ENCODE measurements at places on chromosomes 4 and X.

DNA sequence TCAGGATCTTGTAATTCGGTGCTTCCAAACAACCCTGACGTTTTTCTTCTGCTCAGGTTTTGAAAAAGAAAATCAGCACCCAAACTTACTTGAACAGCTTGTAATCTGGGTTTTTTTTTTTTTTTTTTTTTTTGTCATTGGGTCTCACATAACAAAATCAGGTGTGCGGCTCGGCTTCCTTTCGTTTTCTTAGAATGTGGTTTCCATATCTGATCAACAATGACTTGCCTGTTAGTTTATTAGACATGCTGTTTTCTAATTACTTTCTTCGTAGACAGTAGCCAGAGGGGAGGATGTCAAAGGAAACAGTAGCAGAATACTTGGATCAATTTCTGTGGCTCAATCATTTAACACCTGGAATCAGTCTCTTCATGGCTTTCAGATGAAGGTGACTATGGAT is 890 bp upstream of the FREM3 start:
- DNase-seq = no peak

DNA sequence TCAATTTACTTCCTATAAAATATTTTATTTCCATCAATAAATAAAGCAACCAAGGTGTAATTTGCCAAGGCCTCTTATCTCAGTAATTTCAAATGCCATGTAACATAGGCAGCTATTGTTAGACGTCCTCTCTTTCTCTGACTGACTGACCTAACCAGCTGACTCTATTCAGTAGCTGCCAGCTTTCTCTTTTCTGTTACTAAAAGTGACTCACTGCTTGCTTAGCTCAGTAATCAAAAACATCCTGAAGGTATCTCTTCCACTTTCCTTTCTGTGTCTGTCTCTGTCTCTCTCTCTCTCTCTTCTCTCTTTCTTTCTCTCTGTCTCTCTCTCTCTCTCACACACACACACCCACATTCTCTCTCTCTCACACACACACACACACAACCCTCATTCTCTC is 134.2 kb downstream of the SPOCK3 start:
- DNase-seq = peak; percentile 15

GRCh38 chr4:180557348-180557747 is 1685.9 kb upstream of the TENM3 start:
- no peak for DNase-seq

DNA sequence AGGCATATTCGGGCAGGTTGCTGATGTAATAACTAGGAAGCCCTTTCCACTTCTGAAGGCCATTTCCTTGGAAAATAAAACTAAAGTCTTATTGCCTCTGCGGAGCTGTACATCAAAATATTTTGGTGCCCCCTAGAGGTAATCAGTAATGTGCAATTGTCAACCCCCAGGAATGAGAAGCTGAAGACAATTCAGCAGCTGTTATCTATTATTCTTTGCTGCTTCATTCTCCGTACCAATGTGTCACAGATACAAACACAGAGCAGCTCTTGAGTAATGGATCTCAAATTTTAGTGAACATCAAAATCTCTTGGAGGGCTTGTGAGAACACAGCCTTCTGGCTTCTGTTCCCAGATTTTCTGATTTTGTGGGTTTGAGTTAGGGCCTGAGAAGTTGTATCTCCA is 3.5 kb upstream of the SLIT2 start:
- DNase-seq = peak; percentile 27

DNA sequence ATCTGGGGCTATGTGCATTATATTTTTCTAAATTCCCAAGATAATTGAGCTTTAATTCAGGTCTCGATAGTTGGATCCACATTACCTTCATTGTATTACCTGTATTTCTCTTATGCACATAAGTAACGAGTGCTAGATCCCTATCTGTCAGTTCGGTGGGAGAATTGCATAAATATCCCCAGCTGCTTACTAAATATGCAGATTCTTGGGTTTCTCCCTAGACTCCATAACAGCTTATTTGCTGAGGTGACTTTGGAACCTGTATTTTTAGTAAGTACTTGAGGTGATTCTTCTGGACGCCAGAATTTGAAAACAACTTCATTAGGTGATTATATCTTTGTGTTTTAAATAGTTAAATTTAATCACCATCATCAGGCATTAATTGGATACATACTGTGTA is 15.0 kb downstream of the UGT8 start:
- DNase-seq = no peak

GRCh38 chr4:17206829-17207801 is 304.8 kb downstream of the QDPR start:
- no peak for DNase-seq

- DNase-seq = no peak
These were observed 4.6 kb upstream of the CCNG2 start for GRCh38 chr4:77152421-77152820.

GRCh38 chr4:94302191-94302590 is 40.4 kb downstream of the HPGDS start:
- DNase-seq = no peak

- no peak for DNase-seq
These were observed 1.4 kb downstream of the NSG1 start for GRCh38 chr4:4388311-4388790.

DNA sequence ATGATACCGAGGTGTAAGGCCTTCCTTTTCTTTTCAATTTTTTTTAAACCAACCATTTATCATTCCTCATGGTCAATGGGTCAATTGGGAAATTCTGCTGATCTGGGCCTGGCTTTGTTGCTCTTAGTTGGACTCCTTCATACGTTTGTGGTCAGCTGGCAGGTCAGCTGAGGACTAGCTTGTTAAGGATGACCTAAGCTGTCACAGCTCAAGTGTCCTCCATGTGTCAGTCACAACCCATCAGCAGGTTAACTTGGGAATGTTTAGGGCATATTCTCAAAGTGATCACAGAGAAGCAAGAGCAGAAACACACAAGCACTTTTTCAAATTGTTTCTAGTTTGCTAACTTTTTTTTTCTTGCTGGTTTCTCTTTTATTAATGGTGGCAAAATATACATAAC is 117.4 kb upstream of the MAB21L2 start:
- no peak for DNase-seq

DNA sequence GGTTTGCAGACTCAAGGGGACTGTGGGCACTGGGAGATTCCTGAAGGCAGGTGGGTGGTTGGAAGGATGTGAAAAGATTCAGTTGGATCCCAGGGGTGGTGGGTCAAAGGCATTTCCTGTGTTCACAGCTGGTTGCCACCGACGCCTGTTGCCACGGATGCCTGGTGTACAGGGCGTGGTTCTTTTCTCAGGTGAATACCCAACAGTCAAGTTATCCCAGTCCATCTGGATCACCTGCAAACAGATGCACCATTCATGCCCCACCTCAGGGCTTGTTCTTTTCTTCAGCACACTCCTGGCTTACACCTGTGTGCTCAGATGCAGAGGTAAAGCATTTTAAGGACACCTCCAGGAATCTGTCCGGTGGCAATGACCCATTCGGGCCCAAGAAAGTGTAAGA is 55.8 kb upstream of the SHOX start:
- no peak for DNase-seq

- no peak for DNase-seq
These were observed 3.9 kb upstream of the PRSS12 start for GRCh38 chr4:118356731-118357130.

GRCh38 chr4:15396157-15396800 is 31.6 kb upstream of the C1QTNF7 start:
- peak; percentile 38 for DNase-seq

DNA sequence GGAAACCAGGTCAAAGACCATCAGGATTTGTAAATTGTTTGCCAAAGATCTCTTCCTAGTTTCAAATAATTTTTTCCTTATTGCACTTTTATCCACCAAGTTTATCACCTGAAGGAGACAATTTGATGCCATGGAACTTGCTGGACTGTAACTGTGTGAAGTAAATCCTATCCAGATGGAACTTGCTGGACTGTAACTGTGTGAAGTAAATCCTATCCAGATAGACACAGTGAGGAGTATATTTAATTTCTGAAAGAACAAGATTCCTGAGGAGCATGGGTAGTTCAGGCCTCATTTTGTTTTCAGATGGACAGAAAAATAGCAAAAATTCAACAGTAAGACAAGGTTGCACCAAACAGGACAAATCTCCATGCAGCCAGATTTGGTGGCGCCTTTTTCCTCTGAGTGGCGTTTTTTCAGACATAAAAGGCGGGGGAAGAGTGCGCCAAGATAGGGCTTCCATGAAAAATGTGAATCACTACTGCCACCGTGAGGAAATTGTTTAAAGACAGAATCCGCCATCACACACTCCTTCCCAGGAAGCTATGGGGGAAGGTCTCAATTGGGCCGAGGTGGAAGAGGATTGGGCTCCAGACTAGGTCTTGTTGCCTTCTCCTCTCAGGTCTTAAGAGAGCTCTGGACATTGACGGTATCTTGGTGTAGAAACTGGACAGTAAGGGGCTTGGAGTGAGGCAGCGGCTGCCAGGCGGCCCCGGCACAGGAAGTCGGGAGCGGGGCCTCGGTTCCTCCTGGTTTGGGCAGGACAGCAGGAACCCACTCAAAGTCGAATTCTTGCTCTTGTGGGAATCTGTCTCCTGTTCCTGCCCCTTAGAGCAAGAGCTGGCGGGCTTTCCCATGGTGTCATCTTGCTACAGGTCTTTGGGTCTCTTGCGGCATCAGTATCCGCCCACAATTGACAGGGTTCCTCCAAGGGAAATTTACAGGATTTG is 234.7 kb downstream of the OR13H1 start:
- DNase-seq = no peak

DNA sequence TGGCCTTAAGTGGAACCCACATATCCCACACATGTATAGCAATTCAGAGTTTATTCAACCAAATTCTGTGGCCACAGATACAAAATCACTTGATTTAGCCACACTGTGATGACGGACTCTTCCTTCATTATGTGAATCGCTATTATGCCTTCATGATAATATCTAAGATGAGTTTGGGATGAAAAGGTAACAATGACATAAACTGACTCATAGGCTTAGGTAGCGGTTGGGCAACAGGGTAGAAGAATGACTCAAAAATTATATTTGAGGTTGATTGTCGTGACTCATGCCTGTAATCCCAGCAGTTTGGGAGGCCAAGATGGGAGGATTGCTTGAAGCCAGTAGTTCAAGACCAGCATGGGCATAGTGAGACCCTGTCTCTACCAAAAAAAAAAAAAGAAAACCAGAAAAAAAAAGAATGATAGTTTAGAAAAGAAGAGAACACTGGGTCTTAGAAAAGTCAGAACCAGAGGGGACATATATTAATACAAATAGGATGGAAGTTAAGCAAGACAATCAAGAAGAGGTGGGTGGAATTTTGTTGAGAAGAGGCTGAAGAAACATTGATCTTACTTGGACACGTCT is 70.4 kb upstream of the USP9X start:
- no peak for DNase-seq

DNA sequence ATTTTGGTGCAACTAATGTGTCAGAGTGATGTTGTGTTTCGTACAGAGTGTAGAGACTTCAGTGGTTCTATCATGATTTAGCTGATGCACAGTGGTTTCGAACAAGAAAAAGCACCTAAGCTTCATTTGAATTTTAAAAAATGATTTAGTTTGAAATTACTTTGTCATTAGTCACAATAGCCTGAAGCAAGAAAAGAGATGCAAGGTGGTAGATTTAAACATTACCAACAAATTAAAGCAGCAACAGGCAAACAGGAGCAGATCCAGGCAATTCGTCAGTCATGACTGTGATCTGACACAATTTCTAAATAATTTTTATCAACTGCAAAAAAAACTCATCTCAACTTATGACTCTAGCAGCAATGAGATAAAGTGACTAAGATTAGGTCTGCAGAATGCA is 24.6 kb upstream of the COX7B2 start:
- DNase-seq = no peak

DNA sequence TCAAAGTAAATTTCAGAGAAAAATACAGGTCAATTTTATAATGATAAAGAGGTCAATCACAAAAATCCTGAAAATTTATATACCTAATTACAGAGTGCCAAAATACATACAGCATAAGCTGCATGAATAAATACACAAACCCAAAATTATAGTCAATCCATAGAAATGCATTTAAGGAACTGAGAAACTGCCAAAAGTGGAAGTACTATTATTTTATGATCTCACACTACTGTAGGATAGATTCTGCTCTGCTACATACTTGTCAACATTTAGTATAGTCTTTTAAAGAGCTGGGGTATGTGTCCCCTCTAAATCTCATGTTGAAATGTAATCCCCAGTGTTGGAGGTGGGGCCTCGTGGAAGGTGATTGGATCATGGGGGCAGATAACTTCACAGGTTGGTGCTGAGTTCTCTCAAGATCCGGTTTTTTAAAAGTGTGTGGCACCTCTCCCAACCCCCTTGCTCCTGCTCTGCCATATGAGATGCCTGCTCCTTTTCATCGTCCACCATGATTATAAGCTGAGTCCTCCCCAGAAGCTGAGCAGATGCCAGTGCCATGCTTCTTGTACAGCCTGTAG is 31.8 kb downstream of the CHIC2 start:
- no peak for DNase-seq

DNA sequence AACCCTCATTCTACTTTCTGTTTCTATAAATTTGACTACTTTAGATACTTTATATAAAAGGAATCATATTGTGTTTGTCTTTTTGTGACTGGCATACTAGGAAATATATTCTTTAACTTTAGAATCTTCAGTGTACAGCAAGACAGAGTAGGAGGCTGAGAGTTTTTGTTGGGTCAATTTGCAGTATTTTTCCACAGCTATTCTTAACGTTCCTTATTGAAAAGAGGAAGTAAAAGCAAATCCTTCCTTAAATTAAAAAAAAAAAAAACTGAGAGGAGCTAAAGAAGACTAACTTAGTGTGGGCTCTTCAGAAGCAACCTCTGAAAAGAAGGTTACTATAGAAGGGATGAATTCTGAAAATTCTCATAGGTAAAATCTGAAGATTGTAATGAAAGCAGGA is 1194.6 kb downstream of the ADGRL3 start:
- no peak for DNase-seq

- DNase-seq = no peak
These were observed 62.5 kb downstream of the ASB9 start for GRCh38 chrX:15207384-15207783.

DNA sequence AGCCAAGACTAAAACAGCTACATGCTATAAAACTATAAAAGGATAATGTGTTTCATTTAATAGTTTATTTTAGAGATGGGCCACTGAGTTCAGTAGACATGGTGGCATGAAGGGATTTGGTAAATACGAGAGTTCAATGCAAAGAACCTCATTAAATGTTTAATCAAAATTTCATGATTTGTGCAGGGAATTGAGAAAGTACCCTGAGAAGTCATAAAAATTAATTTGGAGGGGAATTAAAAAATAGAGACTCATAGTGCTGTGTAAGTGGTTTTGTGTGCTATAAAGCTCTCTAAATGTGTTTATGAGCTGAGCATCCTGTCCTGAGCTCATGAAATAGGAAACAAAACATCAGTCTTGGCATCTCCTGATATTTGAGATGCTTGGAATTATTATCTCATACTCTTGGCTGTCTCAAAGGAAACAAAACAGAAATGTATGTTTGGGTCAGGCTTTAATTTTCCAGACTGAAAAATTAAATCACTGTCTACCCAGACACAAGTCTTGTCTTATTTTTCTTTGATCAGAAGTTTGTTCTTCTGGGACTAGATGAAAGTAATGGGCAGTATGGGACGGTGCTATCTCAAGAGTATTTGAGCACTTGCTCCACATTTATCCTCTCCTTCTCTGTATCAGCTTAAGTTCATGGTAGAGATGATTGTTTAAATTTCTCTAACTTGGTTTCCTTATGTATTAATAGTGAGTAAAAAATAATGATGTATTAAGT is 38.0 kb upstream of the EMCN start:
- no peak for DNase-seq

GRCh38 chrX:154365997-154366665 is 8.3 kb downstream of the FLNA start:
- no peak for DNase-seq

GRCh38 chr4:161121451-161121850 is 1042.3 kb downstream of the FSTL5 start:
- DNase-seq = no peak

GRCh38 chrX:153608806-153609205 is 9.9 kb upstream of the CCNQ start:
- no peak for DNase-seq
